ENCODE measurements at places on chromosomes 2 and 18.

GRCh38 chr2:147512206-147512605 is 332.6 kb upstream of the ACVR2A start:
- DNase-seq = no peak

GRCh38 chr2:32562906-32563305 is 64.9 kb upstream of the TTC27 start:
- DNase-seq = no peak

DNA sequence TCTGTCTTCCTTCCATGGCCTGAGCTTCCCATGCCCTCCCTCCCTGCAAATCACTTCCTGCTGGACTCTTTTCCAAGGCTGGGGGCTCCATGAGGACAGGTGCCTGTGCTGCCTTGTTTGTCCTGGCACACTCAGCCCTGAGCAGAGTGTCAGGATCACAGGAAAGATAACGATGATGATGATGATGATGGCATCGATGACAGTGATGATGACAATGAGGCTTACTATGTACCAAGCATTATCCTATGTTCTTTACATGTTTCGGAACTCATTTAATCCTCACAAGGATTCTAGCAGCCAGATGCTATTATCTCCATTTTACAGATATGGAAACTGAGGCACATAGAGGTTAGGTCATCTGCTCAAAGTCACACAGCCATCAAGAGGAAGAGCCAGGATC is 170.0 kb downstream of the CTIF start:
- DNase-seq = no peak

DNA sequence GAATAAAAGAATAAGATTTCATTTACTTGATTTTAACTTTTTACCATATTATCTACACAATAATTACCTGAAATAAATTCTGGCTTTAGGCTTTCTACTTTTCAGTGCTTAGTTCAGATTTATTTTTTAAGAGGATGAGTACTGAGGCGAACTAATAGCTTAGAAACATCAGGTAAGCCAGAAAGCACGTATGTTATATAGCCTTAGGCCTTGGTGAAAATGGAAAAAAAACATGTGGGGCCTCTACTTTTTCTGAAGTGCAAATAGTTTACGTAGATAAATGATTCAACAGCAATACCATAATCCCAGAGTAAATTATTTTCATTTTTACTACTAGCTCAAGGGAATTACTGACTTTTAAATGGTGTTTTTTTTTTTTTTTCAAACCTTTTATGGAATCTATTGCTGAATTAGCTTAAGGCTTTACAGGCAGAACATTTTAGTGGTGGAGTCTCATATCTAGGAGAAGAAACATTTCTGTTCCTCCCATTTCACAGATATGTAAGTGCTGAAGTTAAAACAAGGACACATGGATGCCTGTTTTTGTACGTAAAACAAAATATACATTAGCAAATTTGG is 6.2 kb downstream of the CPS1 start:
- DNase-seq = no peak

GRCh38 chr2:609881-610280 is 67.3 kb downstream of the TMEM18 start:
- no peak for DNase-seq

GRCh38 chr2:185835974-185836373 is 97.4 kb downstream of the FSIP2 start:
- DNase-seq = no peak

DNA sequence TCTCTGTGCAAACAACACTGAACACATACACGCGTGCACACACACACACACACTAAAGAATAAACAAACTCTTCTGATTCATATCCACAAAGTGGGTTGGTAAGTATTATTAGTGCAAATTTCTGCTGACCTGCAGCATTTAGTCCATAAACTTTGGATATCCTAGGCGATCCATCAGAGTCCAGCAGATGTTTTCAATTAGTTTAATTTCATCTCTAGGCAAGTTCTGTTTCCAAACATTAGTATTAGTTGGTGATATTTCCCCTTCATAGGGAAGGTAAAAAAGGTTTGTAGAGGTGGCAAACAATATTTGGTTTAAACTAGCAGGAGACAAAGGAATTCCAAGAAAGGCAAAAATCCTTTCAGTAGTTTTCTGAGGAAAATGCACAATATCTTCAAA is 5.7 kb downstream of the DSEL start:
- no peak for DNase-seq

GRCh38 chr2:196275646-196276352 is 104.4 kb upstream of the STK17B start:
- DNase-seq = peak; percentile 62

DNA sequence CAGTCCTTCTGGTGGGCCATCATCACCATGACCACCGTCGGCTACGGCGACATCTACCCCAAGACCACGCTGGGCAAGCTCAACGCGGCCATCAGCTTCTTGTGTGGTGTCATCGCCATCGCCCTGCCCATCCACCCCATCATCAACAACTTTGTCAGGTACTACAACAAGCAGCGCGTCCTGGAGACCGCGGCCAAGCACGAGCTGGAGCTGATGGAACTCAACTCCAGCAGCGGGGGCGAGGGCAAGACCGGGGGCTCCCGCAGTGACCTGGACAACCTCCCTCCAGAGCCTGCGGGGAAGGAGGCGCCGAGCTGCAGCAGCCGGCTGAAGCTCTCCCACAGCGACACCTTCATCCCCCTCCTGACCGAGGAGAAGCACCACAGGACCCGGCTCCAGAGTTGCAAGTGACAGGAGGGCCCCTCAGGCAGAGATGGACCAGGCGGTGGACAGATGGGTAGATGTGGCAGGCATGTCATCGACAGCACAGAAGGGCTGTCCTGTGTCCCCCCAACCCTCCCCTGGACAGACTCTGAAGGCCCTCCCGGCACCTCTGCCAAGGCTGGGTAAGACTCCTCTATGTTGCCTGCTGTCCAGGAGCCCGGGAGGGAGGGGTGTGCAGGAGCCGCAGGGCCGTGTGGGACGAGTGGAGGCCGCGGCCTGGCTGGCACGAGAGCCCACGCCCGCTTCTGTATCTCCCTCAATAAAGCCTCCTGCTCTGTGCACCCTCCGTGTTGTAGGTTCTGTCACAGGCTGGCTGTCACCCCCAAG is 2.0 kb downstream of the KCNF1 start:
- no peak for DNase-seq

DNA sequence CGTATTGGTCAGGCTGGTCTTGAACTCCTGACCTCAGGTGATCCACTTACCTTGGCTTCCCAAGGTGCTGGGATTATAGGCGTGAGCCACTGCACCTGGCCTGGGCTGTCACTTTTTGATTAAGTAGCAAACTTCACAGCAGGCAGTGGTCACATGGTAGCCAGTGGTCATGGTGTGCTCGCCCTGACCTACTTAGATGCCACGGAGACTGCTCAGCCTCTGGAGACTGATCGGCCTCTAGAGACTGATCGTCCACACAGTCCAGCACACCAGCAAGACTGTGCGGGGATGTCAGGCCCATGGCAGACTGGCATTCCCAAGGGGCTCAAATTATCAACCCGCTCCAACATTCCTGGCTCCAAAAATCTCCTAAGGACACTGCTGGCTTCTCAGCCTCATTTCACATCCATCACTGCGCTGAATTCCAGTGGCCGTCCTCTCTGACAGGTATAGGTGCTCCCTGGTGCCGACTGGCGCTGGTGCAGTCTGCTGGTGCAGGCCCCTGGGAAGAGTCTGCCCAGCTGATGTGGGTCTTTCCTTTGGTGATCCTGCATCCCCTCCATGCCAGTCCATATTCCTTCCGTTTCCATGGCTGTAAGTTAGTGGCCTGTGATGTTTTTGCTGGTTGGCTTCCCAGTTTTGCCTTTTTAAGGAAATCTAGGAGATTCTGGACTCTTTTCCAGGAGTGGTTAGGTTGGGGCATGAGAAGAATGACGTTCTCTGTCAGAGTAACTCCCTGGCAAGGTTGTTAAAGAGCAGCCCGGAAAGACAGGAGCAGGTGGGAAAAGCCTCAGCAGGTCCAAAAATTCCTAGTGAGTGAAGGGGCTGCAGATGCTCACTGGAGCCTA is 374.5 kb upstream of the HS6ST1 start:
- no peak for DNase-seq

DNA sequence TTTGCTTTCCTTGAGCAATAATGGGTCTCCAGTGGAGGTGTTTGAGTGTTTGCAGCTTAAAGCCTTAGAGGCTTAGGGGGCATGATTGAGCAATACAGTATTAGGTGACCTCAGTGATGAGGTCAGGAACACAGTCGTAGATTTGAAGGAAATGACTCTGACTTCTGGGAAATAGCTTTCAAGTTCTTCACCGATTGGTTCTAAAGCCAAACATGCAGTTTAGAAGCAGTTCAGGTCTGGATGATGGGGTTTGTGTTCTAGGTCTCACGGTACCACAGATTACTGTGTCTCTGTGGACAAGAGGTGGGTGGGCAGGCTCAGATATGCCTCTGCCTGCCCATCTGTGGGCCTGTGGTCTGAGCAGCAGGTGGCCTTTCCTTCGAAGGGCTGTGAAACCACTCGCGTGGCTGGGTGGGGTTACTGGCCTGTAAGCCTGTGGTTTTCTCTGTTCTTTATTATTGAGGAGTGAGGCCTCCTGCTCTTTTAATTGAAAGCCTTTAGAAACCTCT is 7.8 kb downstream of the MTHFD2 start:
- peak; percentile 66 for DNase-seq

DNA sequence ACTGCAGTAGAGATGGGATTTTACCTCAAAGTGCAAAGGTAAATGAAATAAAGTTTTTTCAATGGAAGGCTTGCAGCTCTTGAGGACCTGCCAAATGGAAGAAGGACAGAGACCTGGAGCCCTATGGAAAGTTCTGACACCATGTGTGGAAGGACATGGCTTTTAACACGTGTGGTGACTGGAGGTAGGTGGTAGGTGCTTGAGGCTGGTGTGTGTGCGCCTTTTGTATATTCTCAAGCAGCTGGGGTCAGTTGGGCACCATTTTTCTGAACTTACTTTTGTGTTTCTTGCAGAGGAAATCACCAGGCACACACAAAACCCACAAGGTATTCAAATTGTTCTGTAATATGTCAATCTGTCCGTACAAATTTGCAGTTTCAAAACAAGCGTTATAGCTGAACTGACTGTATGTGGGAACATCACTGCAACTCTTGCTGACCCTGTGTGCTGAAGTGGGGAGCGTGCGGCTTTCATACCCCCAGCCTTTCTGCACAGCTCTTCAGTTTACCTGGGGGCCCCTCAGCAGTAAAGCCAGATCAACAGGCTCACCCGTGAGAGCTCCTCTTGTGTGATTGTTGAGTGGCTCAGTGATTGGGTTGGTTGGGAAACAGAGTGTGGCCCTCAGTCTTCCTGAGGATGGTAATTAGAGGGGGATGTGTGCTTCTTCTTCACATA is 363 bp downstream of the GREB1 start:
- no peak for DNase-seq

GRCh38 chr18:49875783-49876182 is 62.5 kb upstream of the ACAA2 start:
- no peak for DNase-seq

All from EL (cell line).